ENCODE measurements at places on chromosomes 2 and 18.
A peak's percentile ranks its signal among the peaks of the same experiment; 100 is the strongest.

DNA sequence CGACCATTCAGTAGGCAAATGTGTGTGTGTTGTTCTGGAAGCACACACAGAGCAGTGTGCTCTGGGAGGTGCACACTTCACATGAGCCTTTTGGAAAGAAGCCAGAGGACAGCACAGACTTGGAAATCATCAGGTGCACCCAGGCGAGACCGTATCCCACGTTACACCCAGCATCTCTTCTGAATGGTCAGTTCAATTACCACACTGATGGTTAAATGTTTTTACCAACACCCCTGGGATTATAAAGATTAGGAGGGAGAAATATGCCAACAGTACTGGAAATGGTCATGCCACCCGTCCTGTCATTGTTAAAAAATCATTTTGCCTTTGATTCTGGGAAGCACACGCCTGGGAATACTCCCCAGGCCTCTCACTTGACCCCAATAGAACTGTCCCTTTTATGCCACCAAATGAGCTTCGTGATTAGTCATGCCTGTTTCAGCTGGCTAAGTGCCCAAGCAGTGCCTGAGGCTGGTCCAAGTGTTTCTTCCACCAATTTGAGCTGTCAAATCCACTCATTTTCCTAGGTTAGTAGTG is 183.7 kb downstream of the NRP2 start:
- no peak for DNase-seq

DNA sequence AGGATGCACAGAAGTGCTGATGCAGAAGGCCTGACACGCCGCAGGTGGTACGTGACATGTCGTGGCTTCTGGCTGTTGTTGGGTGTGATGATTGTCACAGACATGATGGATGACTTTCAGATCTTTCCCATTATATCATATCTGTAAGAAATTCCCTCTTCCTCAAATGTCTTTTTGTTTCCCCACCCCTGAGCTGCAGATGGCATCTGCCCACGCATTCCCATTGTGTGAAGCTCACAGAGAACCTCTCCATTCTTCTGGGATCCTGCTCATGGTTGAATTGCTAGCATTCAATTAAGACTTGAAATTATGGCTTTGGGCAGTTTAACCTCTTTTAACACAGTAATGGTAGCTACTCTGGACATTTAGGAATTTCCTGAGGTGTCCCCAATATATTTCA is 28.3 kb upstream of the EPHA4 start:
- no peak for DNase-seq

DNA sequence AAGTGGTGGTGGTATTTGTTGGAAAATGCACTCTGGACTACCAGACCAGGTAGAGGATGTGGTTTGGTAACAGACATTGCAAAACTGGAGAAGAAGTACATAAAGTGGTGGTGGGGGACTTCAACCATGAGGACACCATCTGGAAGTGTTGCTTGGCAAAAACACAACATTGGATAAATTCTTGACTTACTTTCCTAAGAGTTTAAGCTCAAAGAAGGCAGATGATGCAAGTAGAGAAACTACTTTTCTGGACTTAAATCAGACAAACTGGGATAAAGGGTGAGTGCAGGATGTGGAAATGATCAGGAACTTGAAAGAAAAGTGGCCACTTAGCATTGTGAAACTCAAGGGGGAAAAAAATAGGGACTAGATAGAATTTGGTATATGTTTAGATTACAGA is 487.4 kb downstream of the ZEB2 start:
- no peak for DNase-seq

DNA sequence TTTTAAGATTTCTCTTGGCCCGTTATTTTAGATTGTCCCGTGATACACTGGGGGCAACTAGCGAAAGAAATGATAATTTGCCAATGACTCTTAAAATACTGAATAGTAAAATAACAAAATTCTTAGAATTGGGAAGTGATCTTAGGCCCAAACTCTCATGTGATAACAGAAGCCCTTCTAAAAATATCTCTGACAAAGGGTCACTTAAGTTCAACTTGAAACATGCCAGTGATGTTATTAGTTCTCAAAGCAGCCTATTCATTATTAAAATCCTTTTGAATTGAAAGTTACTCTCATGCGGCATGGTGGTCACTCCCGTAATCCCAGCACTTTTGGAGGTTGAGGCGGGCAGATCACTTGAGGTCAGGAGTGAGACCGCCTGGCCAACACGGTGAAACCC is 920.9 kb downstream of the NRXN1 start:
- no peak for DNase-seq

DNA sequence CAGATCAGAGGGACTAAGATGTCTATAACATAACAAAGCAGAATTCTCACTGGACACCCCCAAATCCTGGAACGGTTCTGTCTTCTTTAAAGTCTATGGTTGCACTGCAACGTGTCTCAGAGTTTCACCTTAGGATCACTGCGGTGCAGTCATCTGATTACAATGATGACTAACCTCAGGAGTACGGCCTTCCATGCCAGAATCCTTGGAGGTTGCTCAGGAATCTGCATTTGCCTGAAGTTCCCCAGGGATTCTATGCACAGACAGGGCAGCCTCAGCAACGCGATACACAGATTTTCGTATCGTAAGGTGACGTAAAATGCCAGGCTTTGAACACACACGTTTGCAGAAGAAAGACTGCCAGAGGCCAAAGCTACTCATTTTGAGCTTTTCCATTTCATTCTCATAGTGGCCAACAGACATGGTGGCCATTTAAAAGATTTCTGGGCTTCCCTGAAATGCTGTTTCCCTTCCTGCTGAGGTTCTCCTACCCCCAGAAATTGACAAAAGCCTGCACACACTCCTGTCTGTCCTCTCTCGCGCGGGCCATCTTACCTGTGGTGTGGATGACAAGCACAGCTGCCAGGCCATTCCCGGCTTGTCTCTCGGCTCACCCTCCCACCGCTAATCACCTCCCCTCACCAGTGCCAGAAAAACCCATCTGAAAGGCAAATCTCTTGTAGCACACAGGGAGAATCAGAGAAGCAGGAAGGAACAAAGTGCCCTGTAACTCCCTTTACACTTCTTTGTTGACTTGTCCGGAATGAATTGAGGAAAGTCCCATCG is 148.8 kb downstream of the ACKR3 start:
- DNase-seq = no peak

DNA sequence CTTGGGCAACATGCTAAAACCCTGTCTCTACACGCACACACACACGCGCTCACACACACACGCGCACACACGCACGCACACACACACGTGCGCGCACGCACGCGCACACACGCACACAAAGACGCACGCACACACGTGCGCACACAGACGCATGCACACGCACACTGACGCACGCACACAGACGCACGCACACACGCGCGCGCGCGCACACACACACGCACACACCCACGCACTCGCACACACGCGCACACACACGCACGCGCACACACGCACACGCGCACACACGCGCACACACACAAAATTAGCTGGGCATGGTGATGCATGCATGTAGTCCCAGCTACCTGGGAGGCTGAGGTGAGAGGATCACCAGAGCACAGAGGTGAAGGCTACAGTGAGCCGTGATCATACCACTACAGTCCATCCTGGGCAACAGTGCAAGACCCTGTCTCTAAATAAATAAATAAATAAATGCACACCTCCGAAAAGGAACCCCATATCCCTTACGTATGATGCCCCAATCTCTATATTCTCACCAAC is 8.1 kb upstream of the IAH1 start:
- DNase-seq = no peak

DNA sequence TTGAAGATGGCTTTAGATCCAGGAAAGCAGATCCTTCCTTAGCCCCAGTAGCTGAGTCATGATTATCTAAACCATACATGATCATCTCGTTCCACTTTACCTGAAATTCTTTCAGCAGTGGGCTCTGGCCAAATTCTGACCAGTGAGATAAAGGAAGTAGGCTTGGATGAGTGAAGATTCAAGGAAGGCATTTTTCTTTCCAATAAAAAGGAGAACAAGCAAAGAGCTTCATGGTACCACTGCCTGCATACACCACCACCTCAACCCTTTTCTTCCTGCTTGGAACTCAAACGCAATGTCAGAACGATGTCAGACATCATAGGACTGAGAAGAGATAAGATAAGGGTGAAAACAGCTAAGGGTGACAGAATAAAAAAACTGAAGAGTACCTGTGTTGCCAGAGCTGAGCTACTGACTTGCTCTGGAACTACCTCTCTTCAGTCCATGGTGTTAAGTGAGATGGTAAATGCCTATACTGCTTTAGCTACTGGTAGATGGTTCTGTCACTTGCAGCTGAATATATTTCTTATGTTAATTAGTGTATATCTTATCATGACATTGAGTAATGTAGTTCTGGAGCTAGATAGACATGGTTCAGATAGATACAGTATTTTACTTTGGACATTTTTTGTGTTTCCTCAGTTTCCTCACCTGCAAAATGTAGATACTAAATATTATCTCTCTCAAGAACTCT is 58.7 kb upstream of the ACVR1 start:
- DNase-seq = no peak

DNA sequence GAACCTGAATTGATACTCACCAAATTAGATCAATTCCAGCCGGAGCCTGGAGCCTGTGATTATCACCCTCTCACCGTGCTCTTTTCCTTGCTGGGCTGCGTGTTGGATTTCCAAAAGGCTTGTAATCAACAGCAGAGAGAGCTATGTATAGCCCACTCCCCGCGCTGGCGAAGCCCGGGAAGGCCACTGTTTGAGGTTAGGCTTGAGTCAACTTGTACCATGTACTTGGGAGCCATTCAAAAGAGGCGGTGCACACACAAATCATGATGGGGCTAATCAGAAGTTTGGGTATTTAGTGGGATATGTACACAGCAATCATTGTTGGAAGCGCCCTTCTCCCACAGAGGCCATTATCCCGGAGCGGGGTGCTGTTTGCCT is 151.6 kb downstream of the GLI2 start:
- DNase-seq = no peak

- DNase-seq = no peak
Observed at GRCh38 chr2:26767129-26767528, 3.0 kb downstream of the SLC35F6 start.

DNA sequence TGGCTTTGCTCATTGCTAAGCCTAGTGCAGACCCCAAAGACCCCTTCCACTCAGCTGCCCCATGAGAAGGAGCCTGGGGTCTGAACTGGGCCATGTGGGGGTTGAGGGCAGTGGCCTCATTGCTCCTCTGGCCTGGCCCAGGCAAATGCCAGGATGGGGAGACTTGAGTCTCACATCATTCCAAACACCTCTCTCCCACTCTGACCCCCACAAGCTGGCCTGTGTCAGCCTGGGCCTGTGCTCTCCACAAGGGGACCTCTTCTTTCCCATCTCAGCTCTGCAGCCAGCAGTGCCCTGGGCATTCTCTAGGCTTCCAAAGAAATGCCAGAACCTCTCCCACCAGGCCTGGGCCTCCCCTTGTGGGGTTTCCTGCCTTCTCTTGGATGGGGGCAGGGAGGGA is 45.8 kb upstream of the OTOF start:
- DNase-seq = no peak

DNA sequence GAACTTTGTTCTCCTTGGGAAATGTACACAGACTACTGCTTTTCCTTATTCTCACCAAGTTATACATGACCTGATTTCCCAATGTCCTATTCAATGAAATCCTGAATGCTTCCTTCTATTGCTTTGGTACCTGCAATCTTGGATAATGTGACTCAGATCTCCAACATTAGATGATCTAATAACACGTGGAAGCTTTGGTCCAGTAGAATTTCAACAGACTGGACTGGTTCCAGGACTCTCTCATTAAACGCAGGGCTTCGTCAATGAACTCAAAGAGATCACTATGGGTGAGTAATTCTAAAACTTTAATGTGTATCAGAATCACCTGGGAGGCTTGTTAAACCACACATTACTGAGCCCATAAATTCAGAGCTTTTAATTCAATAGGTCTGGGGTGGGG is 413.6 kb upstream of the KCNH7 start:
- no peak for DNase-seq

GRCh38 chr2:72572501-72572900 is 253.3 kb downstream of the EXOC6B start:
- DNase-seq = no peak

GRCh38 chr2:21424375-21424774 is 300.6 kb downstream of the TDRD15 start:
- peak; percentile 65 for DNase-seq

GRCh38 chr2:176446718-176447414 is 177.6 kb downstream of the MTX2 start:
- no peak for DNase-seq

DNA sequence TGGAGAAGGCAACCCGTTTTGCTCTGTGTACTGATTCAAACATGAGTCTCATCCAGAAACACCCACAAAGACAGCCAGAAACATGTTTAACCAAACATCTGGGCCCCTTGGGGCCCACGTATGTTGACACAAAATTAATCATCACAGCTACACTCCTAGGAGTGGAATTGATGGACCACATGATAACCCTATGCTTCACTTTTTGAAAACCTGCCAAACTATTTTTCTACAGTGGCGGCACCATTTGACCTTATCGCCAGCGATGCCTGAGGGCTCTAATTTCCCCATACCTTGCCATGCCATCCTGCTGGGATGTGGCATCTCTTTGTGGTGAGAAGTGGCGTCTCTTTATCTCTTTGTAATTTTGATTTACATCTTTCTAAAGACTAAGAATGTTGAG is 38.5 kb downstream of the PSMG2 start:
- no peak for DNase-seq

DNA sequence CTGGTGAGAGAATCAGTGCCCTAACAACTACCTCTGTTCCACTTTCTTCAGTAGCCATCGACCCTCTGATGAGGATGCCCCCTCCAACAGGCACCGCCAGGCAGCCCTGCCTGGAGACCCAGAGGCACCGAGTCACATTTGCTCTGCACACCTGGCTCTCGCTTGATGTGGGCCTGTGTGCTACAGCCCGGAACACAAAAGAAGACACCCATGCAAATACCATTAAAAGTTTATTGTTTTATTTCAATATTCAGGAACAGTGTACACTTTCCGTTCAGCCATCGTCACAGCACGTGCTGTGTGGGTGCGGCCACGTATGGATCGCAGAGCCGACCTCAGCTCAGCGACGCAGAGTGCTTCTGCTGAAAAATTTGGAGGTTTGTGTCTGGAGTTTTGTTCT is 154.0 kb downstream of the MBP start:
- no peak for DNase-seq

- DNase-seq = no peak
Observed at GRCh38 chr18:11667578-11667977, 21.5 kb upstream of the GNAL start.

DNA sequence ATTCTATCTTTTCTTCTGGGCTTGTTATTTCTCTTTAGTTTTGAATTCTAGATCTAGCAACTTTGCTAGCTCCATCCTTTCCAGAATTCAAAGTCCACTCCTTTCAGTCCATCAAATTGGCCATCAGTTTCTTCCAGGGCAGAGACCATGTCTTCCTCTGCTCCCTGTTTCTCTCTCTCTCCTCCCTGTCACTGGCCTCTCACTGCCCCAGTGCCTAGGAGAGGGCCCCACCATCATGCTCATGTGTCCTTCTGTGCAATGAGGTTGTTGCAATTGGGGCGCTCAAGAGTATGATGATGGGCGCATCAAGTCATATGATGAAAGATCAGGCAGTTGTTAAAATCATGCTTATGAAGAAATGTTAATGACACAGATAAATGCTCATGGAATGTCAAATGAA is 159.2 kb upstream of the HS6ST1 start:
- DNase-seq = no peak

Data from left ventricle myocardium superior (tissue), 1 donor.